ENCODE measurements at places on chromosomes 12 and 14.
A peak's percentile ranks its signal among the peaks of the same experiment; 100 is the strongest.

DNA sequence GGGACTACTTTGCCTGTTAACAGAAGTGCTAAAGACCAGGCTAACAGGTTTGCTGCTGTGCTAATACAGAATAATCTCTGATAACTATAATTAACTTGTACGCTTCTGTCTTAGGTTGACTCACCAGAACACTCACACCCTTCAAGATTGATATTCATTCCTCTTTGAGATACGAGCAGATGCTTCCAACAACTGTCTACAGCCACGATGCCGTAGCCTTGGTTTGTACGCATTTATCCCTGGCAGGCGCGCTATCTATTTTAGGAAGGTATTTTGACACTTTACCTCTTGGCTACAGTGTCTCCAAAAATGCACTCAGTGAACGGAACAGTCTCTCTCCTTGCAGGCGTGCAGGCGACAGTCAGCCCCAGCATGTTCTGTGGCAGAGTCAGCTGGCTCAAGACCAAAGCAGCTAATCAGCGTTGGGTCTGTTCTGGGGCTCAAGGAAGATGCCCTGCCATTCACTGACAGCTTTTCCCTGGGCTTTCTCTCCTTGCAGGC, 146.4 kb upstream of the PRICKLE1 start:
- DNase-seq = no peak

- peak; percentile 5 for DNase-seq
Measured at GRCh38 chr12:59164226-59164625, 243.9 kb upstream of the LRIG3 start.

DNA sequence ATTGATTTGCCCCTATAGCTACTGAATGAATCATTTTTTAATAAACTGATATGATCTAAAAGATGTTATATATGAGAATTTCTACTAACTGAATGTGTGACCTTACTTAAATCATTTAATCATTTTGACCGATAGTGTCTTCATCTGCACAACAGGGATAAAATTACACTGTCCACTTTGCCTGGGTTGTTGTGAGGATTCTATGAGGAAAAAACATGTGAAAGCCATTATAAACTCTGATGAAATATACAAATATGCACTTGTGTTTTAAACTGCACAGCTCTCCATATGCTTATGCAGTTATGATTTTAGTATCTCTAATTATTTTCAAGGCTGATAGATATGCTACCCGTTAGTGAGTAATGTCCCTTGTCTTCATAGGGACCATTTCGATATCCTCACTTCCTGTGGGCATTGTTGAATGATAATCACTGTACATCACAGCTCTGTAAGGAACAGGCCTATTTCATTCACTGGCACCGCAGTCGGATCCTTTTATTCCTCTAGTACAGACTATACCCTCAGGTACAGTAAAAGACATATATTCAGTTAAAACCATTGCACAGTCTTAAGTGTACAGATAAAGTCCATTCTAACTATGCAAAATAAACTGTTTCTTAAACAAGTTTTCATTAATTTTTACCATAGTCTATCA, 88.7 kb upstream of the RAP1B start:
- peak; percentile 55 for DNase-seq

GRCh38 chr12:79266343-79267144, 402.0 kb downstream of the SYT1 start:
- DNase-seq = no peak

DNA sequence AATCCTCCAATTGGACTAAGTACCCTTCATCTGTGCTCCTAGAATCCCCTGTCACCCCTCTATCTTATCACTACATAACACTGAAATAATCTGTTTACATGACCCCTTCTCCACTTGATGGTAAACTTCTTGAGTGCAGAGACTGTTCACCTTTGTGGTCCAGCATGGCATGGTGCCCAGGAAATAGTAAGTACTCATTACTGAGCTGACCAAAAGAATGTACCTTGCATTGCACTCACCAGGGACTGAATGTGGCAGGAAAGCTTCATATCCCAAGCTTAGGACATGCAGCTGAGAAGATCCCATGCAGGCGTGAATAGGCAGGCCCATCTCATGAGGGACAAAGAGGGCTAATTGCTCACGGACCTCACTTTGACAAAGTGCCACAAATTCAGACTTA, 1.4 kb upstream of the GARIN2 start:
- peak; percentile 66 for DNase-seq

DNA sequence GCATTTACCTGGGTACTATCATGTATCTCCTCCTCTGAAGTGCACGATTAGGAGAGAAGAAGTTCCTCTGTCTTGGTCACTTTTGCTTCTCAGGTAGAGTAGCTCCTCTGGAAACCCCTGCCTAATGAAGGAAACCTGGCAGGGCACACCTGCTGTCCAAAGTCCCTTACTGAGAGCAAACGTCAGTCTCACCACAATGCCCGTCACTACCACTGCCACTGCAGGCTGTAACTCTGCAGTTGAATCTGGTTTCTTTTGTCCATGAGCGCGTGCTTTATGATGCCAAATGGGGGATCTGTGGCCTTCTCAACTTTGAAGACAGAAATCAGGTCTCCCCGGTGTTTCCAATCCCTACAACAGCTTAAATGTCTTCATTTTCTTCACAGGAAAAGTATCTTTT, 1068.6 kb downstream of the BCL11B start:
- DNase-seq = no peak

- peak; percentile 46 for DNase-seq
Measured at GRCh38 chr14:90658541-90658967, 157.7 kb downstream of the TTC7B start.

DNA sequence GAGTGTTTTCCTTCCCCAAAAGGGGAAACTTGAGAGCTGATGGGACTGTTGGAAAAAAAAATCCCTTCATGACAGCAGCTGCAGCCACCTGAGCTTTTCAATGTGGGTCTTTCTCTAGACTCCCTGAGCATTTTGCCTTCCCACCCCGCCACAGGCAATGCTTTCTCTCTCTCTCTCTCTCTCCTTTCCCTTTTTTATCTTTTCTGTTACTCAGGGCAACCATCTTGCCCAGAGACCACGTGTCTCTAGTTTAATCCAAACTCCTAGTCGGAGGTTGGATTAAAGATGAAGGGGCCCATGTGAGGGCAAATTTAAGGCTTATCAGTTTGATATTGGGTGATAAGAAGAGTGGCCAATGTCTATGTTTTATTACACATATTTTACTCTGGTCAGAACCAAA, 25.9 kb upstream of the B4GALNT1 start:
- no peak for DNase-seq

DNA sequence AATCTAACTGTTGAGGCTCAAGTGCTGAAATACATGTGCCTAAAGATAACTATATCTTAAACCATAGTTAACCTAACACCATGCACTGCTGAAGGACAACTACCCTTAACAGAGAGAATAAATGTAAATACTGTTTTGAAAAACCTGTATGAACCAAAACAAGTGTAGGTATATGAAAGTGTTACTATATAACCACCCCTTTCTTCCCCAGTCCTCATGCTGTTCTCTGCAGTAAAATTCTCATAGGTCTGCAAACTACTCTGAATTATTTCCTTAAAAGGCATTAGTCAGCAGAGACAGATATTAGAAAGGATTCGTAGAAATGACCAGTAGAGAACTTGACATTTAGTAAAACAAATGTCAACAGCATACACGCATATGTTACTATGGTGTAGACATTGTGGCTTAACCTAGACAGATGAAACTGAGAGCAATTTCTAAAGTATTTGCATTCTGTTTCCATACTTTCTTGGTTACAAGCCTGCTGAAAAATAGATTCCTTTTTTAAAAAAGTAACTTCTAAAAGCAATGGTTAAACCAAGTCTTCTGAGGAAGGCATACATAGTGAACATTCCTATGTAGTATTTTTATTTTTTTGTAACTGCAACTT, 13.9 kb downstream of the CSRP2 start:
- peak; percentile 37 for DNase-seq

DNA sequence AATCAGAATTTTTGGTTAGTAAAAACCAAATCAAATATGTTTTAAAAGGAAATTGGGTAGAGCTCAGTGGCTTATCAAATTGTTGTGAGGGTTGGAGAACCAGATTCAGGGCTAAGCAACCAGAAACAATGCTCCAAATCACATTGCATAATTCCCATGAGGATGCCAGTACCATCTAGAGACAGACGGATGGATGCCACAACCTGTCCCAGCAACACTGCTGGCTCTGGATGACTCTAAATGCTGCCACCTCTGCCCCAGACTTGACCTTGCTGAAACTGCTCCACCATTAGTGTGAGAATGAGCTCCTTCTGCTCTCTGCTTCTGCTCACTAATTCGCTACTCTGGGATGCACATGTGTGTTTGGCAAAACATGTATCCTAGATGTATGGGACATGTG, 43.9 kb downstream of the FRS2 start:
- DNase-seq = no peak

DNA sequence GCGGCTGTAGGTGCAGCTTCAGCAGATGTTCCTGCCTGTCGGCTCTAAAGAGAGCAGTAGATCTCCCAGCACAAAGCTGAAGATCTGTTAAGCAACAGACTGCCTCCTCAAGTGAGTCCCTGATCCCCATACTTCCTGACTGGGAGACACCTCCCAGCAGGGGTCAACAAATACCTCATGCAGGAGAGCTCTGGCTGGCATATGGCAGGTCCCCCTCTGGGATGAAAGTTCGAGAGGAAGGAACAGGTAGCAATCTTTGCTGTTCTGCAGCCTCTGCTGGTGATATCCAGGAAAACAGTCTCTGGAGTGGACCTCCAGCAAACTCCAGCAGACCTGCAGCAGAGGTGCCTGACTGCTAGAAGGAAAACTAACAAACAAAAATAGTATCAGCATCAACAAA, 337.1 kb upstream of the USP15 start:
- DNase-seq = no peak

- peak; percentile 12 for DNase-seq
Measured at GRCh38 chr12:68805592-68806120, 2.3 kb upstream of the MDM2 start.

GRCh38 chr14:32985866-32986265, 47.2 kb downstream of the NPAS3 start:
- DNase-seq = no peak

DNA sequence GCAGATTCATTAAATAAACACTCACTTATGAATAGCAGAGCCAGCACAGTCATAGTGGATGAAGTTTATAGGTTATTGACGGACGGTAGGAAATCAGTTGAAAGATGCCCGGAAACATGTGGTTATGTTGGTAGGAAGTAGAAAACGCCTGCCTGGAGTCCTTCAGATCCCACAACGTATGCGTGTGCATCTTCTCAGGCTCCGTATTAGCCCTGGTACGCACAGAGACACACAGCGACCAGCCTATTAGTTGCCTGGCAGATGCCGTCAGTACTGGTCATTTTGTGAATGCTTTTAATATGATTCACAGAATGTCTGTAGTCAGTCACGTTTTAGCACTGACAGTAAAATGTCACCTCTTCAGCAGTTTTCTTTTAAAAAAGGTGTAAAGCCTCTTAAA, 196.4 kb downstream of the RGS6 start:
- DNase-seq = no peak

DNA sequence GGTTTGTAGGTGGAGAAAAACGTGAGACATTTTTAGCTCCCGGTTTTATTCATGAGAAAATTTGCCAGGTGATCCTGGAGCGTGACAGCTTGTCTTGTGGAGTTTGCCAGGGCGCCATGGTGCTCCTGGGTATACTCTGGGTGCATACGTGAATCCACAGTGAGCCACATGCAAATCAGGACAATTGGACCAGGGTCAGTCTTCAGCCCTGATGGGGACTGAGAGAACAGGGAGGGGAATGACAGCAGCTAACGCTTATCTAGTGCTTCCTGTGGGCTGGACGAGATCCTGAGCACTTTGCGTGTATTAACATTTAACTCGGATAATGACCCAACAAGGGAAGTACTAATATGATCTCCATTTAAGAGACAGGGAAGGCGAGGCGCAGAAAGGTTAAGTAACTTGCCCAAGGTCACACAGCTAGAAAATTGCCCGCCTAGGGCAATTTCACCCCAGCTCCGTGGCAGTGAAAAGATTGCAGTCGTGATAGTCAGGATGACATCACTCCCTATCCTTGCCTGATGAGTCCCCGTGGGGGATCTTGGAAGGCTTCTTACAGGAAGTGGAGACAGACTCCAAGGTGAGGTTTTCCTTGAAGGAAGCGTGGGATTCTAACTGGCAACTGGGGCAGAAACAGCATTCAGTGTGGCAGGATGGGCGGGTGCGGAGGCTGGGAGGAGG, 118.4 kb upstream of the NCOR2 start:
- peak; percentile 79 for DNase-seq

- no peak for DNase-seq
Measured at GRCh38 chr12:68378872-68379606, 46.9 kb upstream of the MDM1 start.

DNA sequence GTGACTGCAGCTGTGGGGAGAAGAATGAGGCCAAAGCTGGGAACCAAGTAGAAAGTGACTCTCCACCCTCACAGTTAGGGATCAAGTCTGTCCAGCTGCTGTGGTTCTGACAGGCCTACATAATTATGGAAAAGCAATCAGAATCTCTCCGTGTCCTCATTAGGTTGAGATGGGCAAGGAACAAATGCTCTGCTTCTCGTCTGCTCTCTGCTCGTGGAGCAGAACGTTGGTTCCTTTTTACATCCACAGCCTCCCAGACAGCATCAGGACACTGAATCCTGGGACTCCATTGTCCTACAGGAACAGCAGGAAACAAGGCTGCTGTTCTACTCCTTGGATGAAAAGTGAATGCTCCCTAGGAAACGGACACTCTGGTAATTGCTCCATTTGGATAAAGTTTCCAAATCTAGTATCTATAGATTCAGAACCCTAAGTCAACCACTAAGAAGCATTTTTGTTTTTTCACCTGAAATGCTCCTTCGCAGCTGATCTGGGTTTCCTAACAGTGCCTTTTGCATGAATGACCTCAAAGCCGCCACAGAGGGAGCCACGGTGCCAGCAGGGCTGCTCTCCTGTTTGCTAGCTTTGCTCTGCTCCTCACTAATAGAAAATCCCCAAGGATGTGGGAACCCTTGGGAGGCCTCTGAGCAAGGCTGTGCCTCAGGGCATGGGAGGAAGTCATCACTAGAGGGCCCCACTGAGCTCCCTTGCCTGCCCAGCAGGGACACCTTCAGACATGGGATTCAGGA, 102.0 kb downstream of the EGLN3 start:
- peak; percentile 32 for DNase-seq

DNA sequence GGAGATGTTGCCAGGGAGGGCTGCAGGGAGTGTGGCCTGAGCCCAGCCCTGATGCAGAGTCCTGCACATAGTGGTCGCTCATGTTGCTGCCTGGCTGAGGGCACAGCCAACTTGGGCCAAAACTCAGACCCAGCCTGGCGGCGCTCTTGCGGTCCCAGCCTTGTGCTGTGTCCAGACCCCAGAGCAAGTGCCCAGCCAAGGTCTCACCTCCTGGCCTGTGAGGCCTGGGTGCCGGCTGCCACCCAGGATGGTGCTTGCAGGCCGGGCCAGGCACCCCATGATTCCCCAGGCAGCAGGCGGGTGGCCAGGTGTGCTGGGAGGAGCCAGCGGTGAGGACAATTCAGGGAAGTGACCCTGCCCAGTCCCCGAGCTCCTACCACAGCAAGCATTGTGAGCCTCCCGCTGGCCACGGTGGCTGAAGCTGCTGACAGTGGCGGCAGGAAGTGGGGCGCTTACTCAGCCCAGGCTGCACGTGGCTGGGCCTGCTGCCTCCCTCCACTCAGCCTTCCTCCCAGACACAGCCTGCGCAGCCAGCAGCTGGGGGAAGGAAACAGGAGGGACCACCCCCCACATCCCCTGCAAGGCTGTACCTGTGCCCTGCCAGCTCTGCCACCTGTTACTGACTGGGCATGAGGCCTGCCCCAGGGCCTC, 17.7 kb upstream of the PGF start:
- DNase-seq = peak; percentile 46

- peak; percentile 86 for DNase-seq
Measured at GRCh38 chr12:46963977-46964971, 115.1 kb upstream of the PCED1B start.

Data from fibroblast of skin of right quadriceps (primary cell).